ENCODE measurements at places on chromosomes 2 and 18.
A peak's percentile ranks its signal among the peaks of the same experiment; 100 is the strongest.

GRCh38 chr2:206955253-206955652, 15.9 kb downstream of the CPO start:
- DNase-seq, result no peak

- no peak for DNase-seq
Observed at GRCh38 chr2:240355001-240355891, 80.2 kb upstream of the GPC1 start.

DNA sequence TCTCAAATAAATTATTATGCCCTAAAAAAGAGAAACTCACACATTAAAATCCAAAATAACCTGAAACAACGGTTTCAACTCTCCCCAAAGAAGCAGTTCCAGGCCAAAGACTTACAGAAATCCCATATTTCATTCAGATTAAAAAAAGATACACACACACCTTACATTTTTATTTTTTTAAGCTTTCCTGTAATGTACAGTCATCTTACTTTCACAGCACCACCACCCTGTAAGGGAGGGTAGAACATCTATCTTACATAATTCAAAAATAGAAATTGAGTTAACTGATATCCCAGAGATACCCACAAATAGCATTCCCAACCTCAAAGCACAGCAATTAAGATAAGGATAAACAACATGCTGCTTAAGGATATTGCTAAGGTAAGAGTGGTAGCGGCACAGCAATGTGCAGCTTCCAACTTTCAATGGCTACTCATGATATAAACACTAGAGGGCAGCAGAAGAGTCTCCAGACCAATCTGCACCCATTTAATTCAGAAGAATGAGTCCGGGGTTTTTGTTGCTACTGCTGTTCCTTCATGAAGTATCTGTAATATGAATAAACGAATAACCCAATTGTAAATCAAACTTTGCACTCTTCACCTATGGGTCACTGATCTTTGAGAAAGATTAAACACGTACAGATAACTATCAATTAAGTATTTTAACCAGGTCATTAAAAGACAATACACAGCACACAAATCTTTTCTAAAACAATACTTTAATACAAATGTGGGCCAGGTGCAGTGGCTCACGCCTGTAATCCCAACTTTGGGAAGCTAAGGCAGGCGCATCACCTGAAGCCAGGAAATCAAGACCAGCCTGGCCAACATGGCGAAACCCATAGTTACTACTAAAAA, 11.3 kb downstream of the GFPT1 start:
- DNase-seq, result peak; percentile 50

DNA sequence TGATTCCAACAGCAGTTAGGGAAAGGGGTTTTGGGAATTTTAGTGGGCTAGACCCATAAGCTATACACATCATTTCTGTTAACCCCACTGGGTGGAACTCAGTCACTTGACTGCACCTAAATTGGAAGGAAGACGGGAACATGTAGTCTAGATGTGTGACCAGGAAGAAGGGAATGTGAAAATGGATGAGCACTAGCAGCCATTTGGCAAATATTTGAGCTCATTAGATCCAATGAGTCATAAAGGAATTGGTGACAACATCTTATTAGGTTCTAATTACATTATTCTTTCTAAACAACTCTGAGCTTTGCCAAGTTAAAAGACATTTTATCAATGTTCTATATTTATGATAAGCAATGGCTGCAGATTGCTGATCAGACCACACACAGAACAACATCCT, 400.6 kb downstream of the IRS1 start:
- no peak for DNase-seq

GRCh38 chr2:189129971-189130370, 49.6 kb downstream of the COL5A2 start:
- no peak for DNase-seq

- no peak for DNase-seq
Observed at GRCh38 chr2:26461601-26462023, 16.3 kb downstream of the OTOF start.

DNA sequence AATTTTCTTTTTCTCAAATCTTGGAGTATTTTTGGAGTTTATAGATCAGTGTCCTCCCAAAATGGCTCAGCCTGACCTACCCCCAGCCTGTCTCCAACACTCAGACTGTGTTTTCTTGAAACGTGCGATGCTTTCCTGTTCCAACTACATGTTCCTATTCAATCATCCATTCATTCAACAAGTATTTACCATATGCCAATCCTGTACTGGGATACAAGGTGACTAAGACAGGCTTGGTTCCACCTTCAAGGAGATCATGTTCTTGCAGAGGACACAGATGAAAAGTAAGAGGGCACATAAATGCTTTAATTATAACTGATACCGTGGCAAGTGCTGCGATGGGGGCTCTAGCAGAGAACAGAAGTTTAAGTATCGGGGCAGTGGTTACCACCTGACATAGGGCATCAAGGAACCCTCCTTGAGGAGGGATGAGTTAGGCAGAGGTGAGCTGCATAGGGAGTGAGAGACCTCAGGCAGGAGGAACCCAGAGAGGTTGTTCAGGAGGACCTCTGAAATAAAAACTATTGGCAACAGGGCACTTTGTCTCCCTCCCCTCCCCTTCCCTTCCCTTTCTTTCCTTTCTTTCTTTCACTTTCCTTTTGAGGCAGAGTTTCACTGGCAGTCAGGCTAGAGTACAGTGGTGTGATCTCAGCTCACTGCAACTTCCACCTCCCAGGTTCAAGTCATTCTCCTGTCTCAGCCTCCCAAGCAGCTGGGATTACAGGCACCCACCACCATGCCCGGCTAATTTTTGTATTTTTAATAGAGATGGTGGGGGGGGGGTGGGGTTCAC, 469.0 kb downstream of the EPHA4 start:
- DNase-seq, result no peak

DNA sequence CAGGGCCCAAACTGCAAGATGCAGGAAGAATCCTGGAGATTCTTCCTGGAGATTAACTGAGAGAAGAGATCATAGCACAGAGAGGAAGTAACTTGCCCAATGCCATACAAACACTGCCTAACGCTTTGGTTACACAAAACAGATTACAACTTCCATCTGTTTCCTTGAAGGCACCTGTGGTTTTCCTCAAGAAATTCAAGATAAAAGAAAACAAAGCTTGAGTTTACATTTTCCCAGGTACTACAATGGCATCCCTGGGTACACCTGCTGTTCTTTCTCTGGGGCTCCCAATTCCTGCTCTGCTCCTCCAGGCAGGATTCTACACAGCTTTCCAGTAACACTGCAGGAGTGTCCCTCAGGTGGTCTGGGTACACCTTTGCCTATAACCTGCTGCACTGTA, 781.9 kb upstream of the ID2 start:
- no peak for DNase-seq

- no peak for DNase-seq
Observed at GRCh38 chr2:149112713-149113112, 74.2 kb downstream of the LYPD6B start.

DNA sequence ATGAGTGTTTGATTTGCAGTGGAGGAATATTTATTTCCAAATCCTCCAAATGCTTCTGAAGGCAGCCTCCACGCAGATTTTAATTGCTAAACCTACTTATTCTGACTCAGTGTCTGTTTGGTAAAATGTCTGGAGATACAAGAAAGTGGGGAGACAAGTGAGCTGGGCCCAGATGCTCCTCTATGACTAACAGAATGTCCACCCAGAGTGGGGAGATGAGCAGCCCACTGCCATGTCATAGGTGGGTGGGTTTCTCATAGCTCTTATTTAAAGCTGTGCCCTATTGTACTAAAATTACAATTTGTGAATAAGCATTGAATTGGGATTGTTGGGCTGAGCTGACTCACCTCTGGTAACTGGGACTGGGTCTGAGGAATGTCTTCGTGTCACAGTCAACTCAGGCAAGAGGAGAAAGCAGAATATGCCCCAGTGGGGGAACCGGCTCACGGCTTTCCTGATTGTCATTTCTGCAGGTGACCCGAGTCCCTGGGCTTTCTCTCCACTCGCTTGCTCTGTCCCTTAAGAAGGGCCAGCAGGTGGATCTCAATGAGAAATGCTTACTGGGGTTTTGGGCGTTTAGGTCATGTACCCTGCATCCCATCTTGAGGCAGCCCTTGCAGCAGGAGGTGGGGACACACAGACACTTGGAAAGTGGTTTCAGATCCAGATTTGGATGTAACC, 116.3 kb upstream of the SPRED2 start:
- DNase-seq, result no peak

GRCh38 chr2:29215073-29215472, 99.9 kb downstream of the CLIP4 start:
- no peak for DNase-seq

- no peak for DNase-seq
Observed at GRCh38 chr2:64417624-64418023, 36.3 kb upstream of the LGALSL start.

DNA sequence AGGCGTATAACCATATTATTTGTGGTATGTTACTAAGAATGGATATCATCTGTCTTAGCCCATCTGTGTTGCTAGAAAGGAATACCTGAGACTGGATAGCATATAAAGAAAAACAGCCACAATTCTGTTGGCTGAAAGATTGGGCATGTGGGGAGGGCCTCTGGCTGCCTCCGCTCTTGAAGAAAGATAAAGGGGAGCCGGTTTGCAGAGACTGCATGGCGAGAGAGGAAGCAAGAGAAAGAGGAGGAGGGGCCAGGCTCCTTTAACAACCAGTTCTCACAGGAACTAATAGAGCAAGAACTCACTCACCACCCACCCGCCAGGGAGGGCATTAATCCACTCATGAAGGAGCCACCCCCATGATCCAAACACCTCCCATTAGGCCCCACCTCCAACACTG, 29.2 kb upstream of the UXS1 start:
- no peak for DNase-seq

DNA sequence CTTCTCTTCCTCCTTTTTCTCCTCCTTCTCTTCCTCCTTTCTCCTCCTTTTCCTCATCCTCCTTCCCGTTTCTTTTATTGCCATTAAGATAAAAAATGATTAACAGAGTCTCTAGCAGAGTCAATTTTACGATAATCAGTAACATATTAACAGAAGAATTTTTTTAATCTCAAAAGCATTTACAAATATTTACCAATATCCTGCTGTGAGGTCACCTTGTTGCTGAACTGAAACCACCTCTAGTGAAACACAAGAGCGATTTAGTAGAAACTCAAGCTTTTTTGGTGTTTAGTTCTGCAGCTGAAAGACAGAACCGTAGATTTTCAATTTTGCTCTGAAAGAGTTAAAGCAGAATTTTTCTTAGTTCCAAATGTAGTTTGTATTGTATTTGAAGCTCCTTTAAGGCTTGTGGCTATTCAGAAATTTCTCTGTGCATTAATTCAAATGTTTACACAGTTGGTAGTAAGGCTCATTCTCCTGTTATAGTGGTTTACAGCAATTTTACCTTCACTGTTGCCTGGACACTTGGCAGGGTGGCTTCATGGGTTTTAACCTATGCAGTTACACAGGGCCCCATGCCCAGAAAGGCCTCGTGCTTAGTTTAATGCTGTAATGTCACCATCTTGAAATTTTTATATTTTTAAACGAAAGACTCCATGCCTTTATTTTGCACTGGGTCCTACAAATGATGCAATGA, 1106.6 kb upstream of the FAM98A start:
- DNase-seq, result no peak

- DNase-seq, result no peak
Observed at GRCh38 chr2:71664161-71664560, 210.8 kb downstream of the DYSF start.

DNA sequence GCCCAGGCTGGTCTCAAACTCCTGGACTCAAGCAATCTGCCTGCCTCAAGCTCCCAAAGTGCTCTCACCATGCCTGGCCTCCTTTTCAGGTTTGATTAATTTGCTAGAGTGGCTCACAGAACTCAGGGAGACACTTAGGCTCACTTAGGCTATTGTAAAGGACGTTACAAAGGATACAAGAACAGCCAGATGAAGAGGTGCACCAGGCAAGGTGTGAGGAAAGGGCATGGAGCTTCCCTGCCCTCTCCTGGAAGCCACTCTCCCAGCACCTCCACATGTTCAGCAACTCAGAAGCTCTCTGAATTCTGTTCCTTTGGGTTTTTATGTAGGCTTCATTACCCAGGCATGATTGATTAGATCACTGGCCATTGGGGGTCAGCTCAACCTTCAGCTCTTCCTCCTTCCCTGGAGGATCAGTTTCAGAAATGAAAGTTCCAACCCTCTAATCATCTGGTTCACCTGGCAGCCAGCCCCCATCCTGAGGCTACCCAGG, 78.7 kb upstream of the RGPD5 start:
- no peak for DNase-seq

DNA sequence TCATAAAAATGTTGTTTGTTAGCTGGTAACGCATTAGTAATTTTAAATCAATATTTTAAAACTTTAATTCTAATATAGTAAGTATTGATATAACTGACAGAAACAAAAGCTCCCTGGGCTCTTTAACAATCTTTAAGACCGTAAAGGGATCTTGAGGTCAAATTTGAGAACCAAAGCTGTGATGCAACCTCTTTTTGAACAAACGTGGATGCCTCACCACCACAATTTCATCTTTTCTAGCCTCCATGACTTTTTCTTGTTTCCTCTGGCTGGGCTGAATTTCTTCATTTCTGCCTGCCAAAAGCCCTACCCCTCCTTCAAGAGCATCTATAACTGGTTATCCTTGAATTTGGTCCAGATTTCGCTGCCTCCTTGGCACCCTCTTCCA, 563 bp upstream of the POLE4 start:
- peak; percentile 50 for DNase-seq

DNA sequence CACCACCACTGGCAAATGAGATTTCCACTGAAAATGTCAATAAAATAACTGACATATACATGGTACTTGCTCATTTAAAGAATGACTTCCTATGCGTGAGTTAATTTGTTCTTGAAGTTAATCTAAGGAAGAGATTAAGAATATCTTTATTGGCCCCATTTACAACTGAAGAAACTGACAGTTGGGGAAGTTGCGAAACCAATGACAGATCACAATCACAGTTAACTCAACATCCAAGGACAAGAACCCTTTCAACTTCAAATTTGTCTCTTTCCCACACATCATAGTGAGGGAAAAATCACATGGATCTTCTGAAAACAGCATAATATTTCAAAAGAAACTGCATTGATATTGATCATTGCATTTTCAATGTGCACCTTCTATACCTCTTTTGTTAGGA, 565.4 kb downstream of the IRS1 start:
- DNase-seq, result peak; percentile 14

DNA sequence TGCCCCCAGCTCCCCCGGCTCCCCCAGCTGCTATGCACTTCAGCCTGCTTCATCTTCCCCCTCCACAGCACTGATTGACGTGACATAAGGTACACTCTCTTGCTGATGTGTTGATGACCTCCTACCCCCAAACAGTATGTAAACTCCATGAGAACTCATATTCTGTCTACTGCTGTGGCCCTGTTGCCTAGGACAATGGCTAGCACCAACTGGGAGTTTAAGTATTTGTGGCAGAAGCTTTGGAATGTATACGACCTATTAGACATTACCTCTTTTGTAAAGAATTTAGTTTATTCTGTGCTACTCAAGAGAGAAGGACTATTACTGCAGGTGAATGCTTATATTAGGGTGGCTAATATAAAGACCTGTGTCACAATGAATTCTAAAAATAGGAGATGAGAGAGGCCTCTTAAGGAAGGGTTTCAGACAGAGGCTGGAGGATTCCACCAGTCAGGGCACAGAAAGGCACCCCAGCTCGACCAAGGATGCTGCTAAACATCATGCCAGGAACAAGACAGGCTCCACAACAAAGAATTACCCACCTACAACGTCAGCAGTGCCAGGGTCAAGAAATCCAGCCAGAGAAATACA, 60.6 kb downstream of the CABYR start:
- DNase-seq, result no peak

Data from CD14-positive monocyte (primary cell).